ENCODE measurements at places on chromosomes 13 and 19.

DNA sequence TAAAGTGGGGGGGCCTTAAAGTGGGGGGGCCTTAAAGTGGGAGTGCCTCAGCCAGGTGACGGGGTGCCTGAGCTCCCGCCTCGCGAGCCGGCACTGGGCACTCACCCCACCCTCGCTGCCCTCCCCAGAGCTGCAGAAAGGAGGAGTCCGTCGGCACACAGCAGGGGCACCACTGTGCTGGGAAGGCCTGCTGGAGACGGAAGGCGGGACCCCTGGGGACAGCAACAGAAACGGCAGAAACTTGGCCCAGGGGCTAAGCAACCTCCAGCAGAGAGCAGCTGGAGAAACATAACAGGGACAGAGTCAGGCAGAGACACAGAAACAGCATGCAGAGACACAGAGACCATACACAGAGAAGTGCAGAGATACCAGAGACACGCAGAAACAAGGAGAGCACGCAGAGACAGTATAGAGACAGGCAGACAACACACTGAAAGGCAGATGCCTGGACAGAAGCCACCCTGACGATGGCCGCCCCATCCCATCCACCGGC is 7.9 kb downstream of the CFD start:
- DNase-seq = no peak

GRCh38 chr13:80047406-80047805 is 293.5 kb downstream of the SPRY2 start:
- DNase-seq = no peak

DNA sequence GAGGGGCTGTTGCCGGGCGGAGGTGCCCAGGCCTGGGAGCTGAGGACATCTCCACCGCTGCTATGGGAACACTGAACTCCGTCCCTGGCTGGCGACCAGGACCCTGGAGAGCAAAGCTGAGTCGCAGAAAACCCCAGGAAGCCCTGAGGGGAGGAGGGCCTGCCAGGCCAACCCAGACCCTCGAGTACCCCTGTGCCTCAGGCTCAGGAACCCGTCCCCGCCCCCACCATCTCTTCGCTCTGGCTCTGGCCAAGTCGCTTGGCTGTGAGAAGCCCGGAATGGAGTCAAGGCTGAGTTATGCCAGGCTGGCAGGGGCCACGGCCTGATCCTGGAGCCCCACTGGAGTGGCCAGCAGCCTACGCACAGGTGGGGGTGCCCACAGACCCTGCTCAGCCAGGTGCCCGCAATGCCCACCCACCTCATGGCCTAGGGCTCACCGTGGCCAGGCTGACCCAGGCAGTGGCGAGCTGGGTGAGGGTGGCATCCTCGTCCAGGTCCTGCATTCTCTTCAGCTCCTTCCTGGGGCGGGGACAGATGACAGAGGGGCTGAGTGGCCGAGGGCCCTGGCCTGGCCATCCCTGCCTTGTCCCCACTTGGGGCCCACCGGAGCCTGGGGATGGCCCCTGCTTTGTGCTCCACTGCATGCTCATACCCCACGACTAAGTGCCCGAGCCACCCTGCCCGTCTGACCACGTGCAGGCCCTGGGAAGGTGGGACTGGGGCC is 8.5 kb upstream of the CERS1 start:
- no peak for DNase-seq

GRCh38 chr19:49863254-49863934 is 4.0 kb downstream of the PNKP start:
- peak; percentile 14 for DNase-seq

- DNase-seq = no peak
Measured at GRCh38 chr19:39672473-39672872, 16.8 kb downstream of the LGALS16 start.

GRCh38 chr19:33301144-33301899 is 1.0 kb downstream of the CEBPA start:
- no peak for DNase-seq

GRCh38 chr19:54345938-54346386 is 7.0 kb upstream of the LILRA4 start:
- peak; percentile 66 for DNase-seq

DNA sequence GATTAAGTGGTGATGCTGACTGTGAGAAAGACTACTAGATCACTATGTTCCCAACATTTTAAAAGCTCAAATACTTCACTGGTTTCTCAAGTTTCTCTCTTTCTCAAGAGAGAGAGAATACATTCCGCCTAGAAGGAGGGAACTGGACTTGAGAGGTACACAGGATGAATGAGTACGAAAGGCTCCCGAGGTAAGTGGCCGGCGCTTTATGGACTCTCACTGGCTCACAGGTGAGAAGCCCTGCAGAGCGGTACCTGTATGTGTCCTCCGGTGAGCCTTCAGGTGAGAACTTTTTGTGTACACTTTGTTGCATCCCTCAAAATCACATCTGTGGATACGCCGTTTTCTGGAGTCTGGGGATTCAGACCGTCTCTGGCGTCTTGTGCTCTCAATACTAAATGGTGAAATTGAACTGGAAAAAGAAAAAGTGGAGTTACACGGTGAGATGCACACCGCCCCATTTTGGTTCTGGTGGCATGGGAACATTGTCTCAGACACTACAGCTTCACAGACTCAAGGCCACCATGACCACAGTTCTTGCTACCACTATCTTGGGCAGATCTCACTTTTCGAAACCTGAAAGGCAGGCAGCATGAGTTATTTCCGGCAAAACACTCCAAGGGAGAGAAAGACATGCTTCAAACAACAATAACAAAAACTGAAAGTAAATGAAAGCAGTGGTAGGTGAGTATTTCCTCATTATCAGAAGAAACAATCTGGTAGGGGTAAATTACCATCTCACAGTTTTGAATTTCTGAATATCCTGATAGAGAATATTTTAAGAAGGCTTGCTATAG is 418.9 kb downstream of the KLF12 start:
- DNase-seq = no peak

- DNase-seq = no peak
Measured at GRCh38 chr13:72931311-72931710, 127.5 kb upstream of the KLF5 start.

DNA sequence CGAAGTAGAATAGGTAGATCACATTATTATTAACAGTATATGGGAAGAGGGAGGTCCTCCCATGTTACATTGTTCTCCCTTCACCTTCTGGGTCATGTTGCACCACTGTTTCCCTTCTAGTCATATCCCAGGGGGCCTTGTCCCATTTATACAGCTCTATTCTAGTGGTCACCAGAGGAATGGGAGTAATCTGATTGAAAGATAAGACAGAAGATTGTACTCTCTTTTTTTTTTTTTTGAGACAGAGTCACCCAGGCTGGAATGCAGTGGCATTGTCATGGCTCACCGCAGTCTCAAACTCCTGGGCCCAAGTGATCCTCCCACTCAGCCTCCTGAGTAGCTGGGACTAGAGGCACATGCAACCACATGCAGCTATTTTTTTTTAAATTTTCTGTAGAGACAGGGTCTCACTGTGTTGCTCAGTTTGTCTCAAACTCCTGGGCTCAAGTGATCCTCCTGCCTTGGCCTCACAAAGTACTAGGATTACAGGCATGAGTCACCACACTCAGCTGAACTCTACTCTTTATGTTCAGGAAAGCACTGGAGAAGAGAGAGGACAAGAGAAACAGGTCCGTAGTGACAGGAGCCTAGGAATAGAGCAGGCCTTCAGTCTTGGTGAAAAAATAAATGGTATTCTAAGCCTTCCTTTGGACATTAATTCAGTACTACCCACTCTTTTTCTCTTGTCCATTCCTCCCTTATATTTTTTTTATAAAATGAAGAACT is 4.3 kb upstream of the ZNF529 start:
- no peak for DNase-seq

GRCh38 chr19:41564515-41565378 is 11.2 kb upstream of the CEACAM21 start:
- no peak for DNase-seq

- no peak for DNase-seq
Measured at GRCh38 chr19:51136851-51137551, 5.1 kb upstream of the SIGLEC7 start.

GRCh38 chr13:101618440-101619187 is 166.1 kb downstream of the ITGBL1 start:
- DNase-seq = no peak

DNA sequence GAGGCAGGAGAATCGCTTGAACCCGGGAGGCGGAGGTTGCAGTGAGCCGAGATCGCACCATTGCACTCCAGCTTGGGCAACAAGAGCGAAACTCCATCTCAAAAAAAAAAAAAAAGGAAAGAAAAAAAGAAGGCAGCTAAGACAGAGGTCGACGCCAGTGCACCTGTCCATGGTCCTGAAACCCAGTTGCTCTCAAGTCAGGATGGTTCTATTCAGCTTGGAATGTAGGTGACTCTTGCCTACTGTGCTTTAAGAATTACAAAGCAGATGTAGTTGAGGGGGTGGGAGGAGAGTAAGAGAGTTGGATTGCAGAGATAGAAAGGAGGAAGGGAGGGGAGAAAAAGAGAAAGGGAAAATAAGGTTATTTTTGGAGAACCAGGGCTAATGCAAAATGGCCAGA is 18.7 kb downstream of the CACNG7 start:
- peak; percentile 59 for DNase-seq

DNA sequence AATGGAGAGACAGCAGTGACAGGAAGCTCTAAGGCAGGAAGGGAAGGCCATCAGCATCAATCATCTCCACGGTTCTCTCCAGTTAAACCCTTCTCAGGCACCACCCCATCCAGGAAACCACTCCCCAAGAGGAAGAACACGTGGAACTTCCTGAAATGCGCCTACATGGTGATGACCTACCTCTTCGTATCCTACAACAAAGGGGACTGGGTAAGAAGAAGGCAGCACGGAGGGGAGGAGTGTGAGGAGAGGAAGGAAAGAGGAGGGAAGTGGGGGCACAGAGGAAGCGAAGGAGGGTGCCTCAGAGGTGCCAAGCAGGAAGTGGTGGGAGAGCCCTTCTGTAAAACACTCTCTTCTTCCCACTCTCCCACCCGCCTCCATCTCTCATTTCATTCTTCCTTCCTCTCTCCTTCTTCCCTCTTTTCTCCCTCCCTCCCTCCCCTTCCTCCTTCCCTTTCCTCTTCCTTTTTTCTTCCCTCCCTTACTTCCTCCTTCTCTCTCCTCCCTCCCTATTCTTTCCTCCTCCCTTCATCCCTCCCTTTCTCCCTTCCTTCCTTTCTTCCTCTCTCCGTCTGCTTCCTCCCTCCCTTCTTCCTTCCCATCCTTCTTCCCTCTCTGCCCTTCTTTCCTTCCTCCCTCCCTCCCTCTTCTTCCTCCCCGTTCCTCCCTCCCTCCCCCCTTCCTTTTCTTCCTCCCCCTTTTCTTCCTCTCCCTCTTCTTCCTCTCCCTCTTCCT is 12.6 kb downstream of the ZSCAN5A start:
- DNase-seq = no peak

DNA sequence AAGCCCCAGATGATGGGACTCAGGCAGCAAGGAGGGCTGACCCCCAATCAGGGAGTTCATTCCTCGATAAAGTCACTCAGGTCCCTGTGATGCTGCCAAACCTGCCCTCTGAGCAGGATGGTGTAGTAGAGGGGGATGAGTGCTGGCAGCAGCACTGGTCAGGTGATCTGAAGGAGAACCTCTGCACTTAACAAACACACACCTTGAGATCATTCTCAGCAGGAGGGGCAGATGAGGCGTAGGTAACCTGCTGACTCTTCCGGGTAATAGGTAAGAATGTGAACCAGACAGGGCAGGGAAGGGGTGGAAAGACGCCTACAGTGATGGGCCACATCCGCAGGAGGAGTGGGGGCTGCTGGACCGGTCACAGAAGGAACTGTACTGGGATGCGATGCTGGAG is 3.2 kb downstream of the ZNF446 start:
- DNase-seq = no peak

DNA sequence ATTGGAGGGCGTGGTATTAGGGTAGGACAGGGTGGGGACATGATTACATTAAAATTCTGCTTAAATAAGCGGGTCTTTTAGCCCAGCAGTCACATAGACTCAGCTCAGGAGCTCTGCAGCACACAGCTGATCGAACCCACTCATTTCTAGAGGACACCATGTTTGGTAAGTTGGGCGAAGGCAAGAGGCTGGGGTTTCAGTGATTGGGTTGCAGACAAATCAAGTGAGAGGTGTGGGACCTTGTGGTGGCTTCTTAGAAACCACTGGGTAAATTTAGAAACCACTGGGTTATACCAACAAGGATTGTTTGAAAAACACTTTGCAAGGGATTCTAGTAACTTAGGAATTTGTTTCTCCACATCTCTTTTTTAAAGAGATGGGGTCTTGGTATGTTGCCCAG is at the start of gene LEUTX:
Gene LEUTX, plus strand, starts transcription at position 92 of the 400 bp plus-strand sequence. Its CDS starts 67 bp downstream, at position 159.
- no peak for DNase-seq

GRCh38 chr19:6362351-6362801 is 1.0 kb downstream of the CLPP start:
- DNase-seq = no peak

DNA sequence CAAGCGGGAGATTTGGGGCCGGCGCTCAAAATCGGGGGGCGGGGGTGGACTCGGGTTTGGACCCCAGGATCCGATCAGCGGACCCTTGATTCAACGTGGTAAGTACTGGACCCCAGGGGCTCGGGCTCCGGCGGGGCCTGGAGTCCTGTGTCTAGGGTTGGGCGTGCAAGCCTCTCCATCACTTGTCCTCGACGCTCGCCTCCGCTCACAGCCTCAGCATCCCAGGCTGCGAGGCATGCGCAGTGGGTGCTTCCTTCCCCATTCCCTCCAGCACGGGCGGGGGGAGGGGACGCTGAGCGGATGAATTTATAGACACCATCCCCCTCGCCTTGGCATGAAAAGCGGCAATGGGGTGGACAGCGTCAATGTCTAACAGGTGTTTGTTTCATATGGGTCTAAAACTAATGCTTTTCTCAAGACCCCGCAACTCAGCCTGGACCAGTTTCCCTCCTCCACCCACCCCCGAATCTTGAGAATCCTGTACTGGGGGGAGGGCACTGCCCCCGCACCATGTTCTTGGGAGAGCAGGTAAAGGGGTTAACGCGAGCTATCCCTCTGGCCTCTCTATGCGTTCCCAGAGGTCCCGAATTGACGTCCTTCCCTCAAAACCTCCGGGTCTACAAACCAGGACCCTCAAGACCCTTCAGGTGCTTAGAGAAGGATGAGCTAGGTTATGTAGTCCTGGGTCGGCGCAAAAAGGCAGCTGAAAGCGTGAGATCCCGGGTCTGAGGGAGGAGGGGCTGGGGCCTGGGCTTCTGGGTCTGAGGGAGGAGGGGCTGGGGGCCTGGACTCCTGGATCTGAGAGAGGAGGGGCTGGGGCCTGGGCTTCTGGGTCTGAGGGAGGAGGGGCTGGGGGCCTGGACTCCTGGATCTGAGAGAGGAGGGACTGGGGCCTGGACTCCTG is 579 bp downstream of the CPT1C start:
- DNase-seq = no peak

GRCh38 chr13:80921971-80922370 is 581.0 kb upstream of the SPRY2 start:
- DNase-seq = no peak

DNA sequence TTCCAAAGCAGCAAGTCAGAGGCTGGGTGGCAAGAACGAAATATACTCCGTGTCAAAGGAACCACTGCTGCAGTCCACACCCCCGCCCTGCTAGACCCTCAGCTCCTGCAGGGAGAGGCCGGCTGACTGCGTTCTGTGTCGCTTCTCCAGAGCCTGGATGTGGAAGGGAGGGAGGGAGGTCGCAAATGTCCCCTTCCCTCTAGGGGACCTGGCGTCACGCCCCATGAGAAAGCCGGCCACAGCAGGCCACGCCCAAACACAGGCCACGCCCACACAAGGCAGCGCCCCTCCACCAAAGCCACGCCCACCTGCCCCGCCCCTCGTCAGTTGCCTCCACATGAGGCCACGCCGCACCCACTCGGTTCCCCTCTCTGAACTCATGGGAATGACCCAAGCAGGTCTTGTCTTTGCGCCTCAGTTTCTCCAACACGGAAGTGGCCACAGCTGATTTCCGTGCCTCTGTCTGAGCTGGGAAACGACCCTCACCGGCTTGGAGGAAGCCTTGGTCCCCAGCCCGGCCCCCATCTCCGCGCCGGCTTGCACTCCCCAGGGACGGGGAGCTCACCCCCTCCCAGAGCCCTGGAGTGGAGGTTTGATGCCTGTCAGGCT is 38.4 kb upstream of the TCF3 start:
- peak; percentile 64 for DNase-seq
